ENCODE measurements at places on chromosomes 13 and 19. TPM values are rescaled to one million over a fixed set of nuclear protein-coding genes. Genes with fewer than 3 reads are reported as not detected.

- no peak for DNase-seq
Observed at GRCh38 chr19:4115050-4115817, 8.7 kb downstream of the MAP2K2 start.

DNA sequence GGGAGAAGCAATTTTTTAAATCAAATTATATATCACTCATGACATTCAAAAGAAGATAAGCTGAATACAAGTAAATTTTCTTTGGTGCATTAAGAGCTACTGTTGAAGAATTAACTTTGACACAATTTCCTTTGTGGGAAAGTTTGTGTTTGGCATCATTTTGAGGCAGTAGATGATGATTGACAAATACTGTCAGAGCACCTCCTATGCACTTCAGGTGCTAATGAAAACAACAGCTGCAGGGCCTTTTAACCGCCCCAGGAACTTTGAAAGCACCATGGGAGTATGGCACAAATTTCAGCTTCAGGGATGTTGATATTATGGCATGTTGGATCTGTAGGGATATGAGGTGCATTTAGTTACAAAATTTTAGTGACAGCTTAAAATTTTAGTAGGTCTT lies 21.0 kb upstream of the DLEU7 start:
- DNase-seq: no peak

GRCh38 chr13:33441015-33441414 lies 155.5 kb upstream of the STARD13 start:
- no peak for DNase-seq

- DNase-seq: no peak
Observed at GRCh38 chr13:71829547-71829946, 37.5 kb downstream of the DACH1 start.

DNA sequence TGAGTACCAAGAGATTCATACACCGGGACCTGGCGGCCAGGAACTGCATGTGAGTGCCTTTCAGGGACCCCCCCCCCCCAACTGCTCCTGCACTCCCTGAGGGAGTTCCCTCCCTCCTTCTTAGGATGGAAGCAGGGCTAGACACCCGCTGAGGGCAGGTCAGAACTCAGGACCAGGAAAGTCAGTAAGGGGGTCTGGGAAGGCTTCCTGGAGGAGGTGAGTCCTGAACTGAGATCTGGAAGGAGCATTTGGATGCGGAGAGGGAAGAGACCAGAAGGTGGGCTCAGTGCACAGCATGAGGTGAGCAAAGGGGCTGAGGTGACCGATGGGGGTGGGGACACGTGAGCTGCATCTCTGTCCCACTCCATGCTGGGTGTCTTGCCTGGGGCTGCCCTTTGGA lies 10.5 kb upstream of the HNRNPUL1 start:
- no peak for DNase-seq

DNA sequence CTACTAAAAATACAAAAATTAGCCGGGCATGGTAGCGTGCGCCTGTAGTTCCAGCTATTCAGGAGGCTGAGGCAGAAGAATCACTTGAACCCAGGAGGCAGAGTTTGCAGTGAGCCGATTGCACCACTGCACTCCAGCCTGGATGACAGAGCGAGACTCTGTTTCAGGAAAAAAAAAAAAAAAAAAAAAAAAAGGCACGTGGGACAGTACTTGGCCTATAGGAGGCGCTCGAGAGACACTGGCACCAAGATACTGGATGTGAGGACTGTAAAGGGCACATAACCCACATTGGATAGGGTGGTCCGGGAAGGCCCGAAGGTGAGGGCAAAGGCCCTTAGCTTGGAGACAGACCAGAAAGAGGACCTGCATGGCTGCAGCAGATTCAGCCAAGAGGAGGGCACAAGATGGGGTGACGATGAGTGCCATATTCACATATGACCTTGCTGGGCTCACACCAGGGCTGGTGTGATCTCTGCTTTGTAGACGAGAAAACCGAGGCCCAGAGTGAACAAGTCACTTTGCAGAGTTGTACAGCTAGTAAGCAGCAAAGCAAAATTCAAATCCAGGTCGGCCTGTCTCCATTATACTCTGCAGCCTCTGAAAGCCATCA lies 89.4 kb downstream of the DPF1 start:
- no peak for DNase-seq

DNA sequence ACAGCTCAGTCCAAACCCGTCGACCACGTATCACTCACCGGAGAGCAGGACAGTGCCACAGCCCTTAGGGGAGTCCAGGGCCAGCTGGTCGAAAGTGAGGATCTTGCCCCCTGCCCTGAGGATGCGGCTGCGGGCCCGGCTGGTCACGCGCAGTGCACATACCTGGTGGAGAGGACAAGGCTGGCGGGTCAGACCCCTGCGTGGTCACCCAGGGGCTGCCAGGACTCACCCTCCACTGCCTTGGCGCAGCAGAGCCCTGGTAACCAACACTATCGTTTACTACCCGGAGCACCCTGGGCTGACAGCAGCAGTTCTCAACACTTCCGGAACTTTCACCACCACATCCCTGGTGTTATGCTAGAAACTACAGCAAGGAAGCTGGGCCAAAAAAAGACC lies 1.2 kb upstream of the FAM83E start:
- DNase-seq: no peak

DNA sequence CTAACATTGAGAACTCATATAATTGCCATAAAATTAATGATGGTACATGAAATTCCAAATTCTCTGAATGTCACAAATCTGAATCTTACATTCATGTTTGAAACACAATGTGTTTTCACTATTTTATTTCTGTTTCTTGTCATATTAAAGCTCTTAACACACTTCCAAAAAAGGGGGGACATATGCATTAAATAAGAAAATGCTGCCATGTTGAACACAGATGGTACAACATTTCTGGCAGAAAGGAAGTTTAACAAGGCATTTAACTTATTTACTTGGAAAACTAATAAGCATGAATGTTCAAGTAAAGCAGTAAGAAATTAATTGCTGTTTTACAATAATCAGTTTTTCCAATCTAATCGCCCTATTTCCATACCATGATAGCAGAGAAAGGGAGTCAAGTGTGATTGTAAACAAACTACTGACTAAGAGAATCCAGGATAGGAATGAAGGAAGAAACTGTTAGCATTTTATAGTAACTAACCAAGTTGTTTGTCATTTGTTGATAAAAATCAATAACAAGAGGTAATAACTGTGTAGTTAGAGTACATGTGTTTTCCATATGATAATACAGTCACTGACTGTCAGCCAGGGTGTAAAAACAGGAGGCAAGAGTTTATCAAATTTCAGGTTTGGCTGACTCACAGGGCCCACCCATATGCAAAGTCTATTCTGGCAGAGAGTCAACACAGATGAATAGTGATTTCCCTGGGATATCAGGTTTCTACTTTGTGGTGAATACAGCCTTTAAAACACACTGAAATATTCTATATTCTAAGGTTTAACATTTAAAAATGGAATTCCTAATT lies 5.7 kb upstream of the FOXO1 start:
- no peak for DNase-seq

DNA sequence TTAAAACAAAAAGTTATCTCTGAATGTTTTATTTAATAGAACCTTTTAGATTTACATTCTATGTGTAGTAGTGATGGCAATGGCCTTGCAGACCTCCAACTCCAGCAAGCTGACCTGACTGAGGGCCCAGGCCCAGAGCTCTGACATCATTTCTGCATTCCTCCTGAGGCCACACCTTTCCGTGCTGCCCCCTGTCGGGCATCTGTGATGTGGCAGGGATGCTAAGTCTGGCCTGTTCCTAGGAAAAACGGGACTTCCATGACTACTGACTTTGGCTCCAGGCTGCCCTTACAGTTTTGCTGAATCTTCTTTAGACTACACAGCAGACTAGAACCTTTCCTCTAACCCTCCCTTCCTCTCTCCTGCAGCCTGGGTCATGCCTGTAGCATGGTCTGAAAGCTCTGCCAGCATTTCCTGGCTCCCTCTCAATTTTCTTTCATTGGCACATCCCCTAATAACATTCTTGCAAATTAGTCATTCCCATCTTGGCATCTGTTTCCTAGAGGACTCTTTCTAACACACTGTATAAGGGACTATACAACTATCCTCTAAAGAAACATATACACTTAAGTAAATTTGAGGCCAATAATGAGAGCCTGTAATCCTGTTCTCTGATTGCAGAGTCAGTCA lies 249.1 kb downstream of the GPC5 start:
- DNase-seq: no peak

DNA sequence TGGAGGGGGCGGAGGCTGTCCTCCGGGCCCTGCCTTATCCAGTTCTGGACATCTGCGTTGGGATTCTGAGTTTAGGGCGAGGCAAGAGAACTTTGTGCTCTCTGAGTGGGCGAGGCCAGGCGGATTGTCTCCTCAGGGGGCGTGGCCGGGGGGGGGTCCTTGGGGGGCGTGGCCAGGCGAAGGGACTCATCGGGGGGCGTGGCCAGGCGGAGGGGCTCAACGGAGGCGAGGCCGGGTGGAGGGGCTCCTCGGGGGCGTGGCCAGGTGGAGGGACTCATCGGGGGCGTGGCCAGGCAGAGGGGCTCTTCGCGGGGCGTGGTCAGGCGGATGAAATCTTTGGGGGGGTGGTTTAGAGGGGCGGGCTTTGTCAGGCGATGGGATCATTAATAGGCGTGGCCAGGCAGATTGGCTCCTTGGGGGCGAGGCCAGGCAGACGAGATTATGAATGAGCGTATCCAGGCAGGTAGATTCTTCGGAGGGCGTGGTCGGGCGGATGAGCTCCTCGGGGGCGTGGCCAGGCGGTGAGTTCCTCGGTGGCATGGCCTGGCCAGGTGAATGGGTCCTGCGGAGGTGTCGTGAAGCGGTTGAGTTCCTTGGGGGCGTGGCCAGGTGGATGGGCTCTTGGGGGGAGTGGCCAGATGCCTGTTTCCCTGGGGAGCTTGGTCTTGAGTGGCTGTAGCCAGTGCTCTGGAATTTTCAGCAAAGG lies 10.3 kb upstream of the CACNG7 start:
- DNase-seq: no peak

GRCh38 chr19:42424345-42424707 lies 2.9 kb downstream of the LIPE start:
- DNase-seq: no peak

GRCh38 chr19:33675501-33676124 lies 53.9 kb downstream of the CHST8 start:
- DNase-seq: no peak

DNA sequence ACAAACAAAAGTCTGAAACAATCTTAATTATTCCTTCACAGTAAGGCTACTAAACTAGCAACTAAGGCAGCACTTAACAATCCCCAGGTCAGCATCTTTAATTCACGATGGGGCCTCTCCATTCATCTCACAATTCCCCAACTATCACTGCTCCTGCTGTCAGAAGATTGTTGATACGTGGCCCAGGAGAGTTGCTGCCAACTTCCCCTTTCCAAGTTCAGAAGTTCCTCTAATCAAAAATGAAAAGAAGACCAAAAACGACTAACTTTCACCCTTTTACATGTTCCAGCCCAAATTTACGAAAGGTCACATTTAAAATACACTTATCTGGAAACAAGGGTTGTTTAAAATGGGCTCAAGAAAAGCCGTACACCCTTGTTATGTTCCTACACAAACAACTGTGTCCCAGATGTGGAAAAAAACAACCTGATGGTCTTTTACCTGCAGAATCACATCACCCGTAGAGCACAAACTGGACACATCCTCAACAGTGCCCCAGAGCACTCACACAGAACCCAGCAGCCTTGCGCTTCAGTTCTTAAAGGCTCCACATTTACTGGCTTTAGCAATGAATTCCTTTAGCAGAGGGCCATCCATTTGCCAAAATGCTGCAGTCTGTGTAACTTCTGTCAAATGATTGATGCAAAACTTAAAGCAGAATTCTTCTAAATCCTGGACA lies 38.0 kb downstream of the PHF11 start:
- no peak for DNase-seq

DNA sequence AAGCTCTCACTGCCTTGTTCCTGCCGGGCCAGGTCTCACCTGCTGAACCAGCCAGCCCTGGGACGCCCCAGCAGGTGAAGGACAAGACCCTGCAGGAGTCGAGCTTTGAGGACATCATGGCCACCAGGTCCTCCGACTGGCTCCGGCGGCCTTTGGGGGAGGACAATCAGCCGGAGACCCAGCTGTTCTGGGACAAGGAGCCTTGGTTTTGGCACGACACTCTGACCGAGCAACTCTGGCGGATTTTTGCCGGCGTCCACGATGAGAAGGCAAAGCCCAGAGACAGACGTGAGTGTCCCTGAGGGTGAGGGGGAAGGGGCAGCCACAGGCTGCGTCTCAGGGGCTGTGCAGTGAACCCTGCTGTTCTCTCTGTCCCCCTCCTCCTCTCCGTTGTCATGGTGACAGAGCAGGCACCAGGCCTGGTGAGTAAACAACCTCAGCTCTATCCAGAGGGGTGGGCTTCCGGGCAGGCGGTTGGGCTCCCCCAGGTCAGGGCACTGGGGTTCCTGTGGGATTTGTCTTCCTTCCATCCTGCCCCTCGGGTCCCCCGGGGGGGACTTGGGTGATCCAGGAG lies 9.7 kb downstream of the TLE6 start:
- no peak for DNase-seq

GRCh38 chr13:45436332-45436731 lies 18.2 kb upstream of the SLC25A30 start:
- DNase-seq: no peak

DNA sequence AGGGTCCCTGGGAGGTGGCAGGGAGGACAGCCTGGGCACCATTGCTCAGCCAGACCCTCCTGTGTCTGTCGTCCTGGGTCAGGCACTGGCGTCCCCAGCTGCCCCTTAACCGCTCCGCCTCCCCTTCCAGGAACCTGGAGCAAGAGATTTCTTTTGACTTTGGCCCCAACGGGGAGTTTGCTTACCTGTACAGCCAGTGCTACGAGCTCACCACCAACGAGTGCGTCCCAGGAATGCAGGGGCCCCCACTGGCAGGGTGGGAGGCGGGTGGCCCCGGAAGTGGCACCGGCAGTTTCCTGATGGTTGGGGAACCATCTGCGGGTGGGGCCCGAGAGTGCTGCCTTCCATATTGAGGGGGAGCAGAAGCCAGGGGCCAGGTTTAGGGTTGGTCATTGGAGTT lies 13.0 kb downstream of the PRKCSH start:
- no peak for DNase-seq

GRCh38 chr19:39297931-39298634 lies 1.9 kb downstream of the IFNL1 start:
- no peak for DNase-seq

DNA sequence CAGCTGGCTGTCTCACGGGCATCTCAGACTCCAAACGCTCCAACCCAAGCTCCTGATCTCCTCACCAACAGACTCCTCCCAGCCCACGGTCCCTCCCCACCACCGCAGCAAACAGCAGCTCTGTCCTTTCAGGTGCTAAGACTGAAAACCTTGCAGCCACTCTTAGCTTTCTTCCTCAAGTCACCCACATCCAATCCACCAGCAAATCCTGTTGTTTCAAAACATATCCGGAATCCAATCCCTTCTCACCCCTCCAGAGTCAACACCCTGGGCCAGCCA lies 20.8 kb downstream of the C19orf81 start:
- no peak for DNase-seq

Gene KCNK6
- total RNA-seq: 5.4 TPM

Gene CYP2A6
- total RNA-seq: not detected

Gene ZIK1
- 7.6 TPM for total RNA-seq

Gene SIX5
- 31.0 TPM for total RNA-seq

Data from tibial nerve (tissue), 4 donors.